Endodermal cell (in vitro differentiated cells): ENCODE measurements at places on chromosomes 1 and 21.

- peaks cover 6% of the 10 kb centered on the region for H3K36me3 ChIP-seq
- no peaks in the 10 kb centered on the region for H3K4me1 ChIP-seq
These were observed 3.6 kb upstream of the SPATC1L start for GRCh38 chr21:46187814-46188213.

DNA sequence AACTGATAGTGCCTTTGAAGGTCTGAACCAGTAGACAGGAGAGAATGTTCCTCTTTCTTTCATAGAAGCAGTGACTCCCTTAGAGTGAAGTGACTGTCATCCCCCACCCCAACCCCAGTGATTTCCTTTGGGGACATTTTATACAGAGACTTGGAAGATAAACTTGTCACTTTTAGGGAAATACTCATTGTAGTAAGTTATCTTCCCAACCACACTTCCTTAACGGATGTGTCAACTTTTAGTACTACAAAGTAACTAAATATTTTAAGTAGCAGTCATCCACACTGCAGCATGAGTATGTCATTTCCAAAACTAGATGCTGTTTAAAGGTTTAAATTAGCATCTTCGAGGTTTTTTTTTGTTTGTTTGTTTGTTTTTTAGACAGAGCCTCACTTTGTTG, 13.7 kb downstream of the LRRC8B start:
- H3K27me3 ChIP-seq, result no peaks in the 10 kb centered on the region
- peaks cover 5% of the 10 kb centered on the region for H3K4me1 ChIP-seq
- no peak overlapping the region for H3K4me3 ChIP-seq
- no peak overlapping the region for H3K27ac ChIP-seq
- no peak for DNase-seq

GRCh38 chr1:95956215-95956614, 722.2 kb downstream of the RWDD3 start:
- no peaks in the 10 kb centered on the region for H3K36me3 ChIP-seq
- DNase-seq, result no peak
- H3K4me1 ChIP-seq, result no peaks in the 10 kb centered on the region
- H3K4me3 ChIP-seq, result no peak overlapping the region

DNA sequence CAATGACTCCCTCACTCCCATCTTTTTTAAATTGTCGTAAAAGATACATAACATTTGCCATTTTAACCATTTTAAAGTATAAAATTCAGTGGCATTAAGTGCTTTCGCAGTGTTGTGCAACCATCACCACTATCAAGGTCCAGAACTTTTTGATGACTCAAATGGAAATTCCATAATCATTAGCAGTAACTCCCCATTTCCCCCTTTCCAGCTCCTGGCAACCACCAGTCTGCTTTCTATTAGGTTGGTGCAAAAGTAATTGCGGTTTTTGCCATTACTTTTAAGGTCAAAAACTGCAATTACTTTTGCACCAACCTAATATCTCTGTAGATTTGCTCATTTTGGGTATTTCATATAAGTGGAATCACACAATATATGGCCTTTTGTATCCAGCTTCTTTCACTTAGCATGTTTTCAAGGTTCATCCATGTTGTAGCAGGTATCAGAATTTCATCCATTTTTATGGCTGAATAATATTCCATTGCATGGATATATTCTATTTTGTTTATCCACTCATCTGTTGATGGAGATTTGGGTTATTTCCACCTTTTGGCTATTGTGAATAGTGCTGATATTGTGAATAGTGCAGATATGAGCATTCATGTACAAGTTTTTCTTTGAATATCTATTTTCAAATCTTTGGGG, 159.7 kb downstream of the HIVEP3 start:
- no peak overlapping the region for H3K4me3 ChIP-seq
- no peaks in the 10 kb centered on the region for H3K36me3 ChIP-seq
- no peak overlapping the region for H3K27ac ChIP-seq
- H3K27me3 ChIP-seq, result no peaks in the 10 kb centered on the region
- no peak for DNase-seq

DNA sequence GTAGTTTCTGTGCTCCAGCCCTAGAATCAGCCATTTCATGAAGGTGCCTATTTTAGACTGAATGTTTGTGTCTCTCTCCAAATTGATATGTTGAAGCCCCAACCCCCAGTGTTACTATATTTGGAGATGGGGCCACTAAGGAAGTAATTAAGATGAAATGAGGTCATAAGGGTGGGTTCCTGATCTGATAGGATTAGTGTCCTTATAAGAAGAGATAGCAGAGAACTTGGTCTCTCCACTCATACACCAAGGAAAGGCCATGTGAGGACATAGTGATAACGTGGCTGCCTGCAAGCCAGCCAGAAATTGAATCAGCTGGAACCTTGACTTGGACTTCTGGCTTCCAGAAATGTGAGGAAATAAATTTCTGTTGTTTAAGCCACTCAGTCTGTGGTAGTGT, 12.3 kb downstream of the RAVER2 start:
- DNase-seq, result no peak
- H3K27ac ChIP-seq, result no peak overlapping the region
- no peaks in the 10 kb centered on the region for H3K36me3 ChIP-seq

- peaks cover 2% of the 10 kb centered on the region for H3K4me1 ChIP-seq
- no peak for DNase-seq
- H3K27ac ChIP-seq, result no peak overlapping the region
- H3K4me3 ChIP-seq, result no peak overlapping the region
- H3K27me3 ChIP-seq, result no peaks in the 10 kb centered on the region
- no peaks in the 10 kb centered on the region for H3K36me3 ChIP-seq
These were observed 338.6 kb downstream of the TBX15 start for GRCh38 chr1:118649369-118650106.

- H3K36me3 ChIP-seq, result peaks cover 4% of the 10 kb centered on the region
- no peaks in the 10 kb centered on the region for H3K27me3 ChIP-seq
- no peak for DNase-seq
- H3K4me3 ChIP-seq, result no peak overlapping the region
- no peaks in the 10 kb centered on the region for H3K4me1 ChIP-seq
These were observed 137.0 kb downstream of the DENND1B start for GRCh38 chr1:197638316-197638715.

DNA sequence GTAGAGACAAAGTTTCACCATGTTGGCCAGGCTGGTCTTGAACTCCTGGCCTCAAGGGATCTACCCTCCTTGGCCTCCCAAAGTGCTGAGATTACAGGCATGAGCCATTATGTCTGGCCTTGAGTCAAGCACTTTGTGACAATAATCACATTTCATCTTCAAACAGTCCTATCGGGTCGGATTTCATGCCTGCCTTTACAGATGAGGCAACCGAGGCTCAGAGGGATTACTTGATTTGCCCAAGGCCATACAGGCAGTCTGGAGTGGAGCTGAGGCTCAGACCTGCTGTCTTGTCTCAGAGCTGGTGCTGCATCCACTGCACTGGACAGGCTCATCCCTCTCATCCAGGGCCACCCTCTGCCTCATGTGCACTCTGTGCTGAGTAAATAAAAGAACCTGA, 26.6 kb downstream of the FAM151A start:
- no peak for DNase-seq
- no peaks in the 10 kb centered on the region for H3K27me3 ChIP-seq
- no peak overlapping the region for H3K27ac ChIP-seq
- no peak overlapping the region for H3K4me3 ChIP-seq

GRCh38 chr1:151611288-151611790, 511 bp upstream of the SNX27 start:
- H3K4me3 ChIP-seq, result no peak overlapping the region
- no peak overlapping the region for H3K27ac ChIP-seq
- H3K36me3 ChIP-seq, result no peaks in the 10 kb centered on the region

- H3K27ac ChIP-seq, result no peak overlapping the region
- H3K27me3 ChIP-seq, result no peaks in the 10 kb centered on the region
- no peak overlapping the region for H3K4me3 ChIP-seq
- DNase-seq, result no peak
These were observed 45.8 kb downstream of the TENT5C start for GRCh38 chr1:117651616-117652015.

GRCh38 chr1:50742523-50742922, 217.5 kb downstream of the FAF1 start:
- peaks cover 4% of the 10 kb centered on the region for H3K4me1 ChIP-seq
- no peak overlapping the region for H3K4me3 ChIP-seq
- no peak for DNase-seq
- peaks cover 16% of the 10 kb centered on the region for H3K36me3 ChIP-seq
- no peaks in the 10 kb centered on the region for H3K27me3 ChIP-seq

DNA sequence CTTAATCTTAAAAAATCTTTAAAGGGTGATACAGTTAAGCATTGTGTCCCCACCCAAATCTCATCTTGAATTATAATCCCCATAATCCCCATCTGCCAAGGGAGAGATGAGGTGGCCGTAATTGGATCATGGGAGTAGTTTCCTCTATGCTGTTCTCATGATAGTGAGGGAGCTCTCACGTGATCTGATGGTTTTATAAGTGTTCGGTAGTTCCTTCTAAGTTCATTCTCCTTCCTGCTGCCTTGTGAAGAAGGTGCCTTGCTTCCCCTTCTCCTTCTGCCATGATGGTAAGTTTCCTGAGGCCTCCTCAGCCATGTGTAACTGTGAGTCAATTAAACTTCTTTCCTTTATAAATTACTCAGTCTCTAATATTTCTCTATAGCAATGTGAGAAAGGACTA, 10.7 kb downstream of the DHRS3 start:
- H3K4me1 ChIP-seq, result peaks cover 5% of the 10 kb centered on the region
- no peaks in the 10 kb centered on the region for H3K36me3 ChIP-seq
- H3K27ac ChIP-seq, result no peak overlapping the region
- H3K4me3 ChIP-seq, result peak overlapping the region; percentile 26
- no peak for DNase-seq

- no peak overlapping the region for H3K4me3 ChIP-seq
- no peaks in the 10 kb centered on the region for H3K4me1 ChIP-seq
- H3K27ac ChIP-seq, result no peak overlapping the region
- no peaks in the 10 kb centered on the region for H3K27me3 ChIP-seq
- no peak for DNase-seq
These were observed 10.8 kb upstream of the ASCL5 start for GRCh38 chr1:201137579-201138310.

GRCh38 chr21:44414291-44415072, 40.8 kb upstream of the LRRC3 start:
- no peaks in the 10 kb centered on the region for H3K4me1 ChIP-seq
- DNase-seq, result peak; percentile 42
- H3K36me3 ChIP-seq, result no peaks in the 10 kb centered on the region
- no peak overlapping the region for H3K4me3 ChIP-seq
- no peak overlapping the region for H3K27ac ChIP-seq

DNA sequence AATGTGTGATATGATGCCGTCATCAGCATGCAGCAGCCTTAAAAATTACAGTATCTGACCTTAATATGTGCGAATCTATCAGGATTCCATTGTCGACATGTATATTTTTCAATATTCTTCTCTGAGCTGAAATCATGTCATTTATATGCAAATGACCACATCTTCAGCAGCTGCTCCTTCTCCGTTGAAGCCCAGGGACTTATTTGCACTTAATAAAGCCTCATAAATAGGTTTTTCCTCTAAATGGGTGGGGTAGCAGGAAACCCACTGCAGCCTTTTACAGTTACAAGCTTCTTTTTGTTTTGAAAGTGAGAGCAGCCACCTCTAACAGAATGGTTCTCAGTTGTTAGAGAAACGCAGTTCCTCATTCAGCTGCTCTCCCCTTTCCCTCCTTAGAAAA, 178.8 kb upstream of the ZNF644 start:
- no peaks in the 10 kb centered on the region for H3K4me1 ChIP-seq
- no peaks in the 10 kb centered on the region for H3K27me3 ChIP-seq
- no peak overlapping the region for H3K4me3 ChIP-seq
- H3K27ac ChIP-seq, result no peak overlapping the region
- no peaks in the 10 kb centered on the region for H3K36me3 ChIP-seq

DNA sequence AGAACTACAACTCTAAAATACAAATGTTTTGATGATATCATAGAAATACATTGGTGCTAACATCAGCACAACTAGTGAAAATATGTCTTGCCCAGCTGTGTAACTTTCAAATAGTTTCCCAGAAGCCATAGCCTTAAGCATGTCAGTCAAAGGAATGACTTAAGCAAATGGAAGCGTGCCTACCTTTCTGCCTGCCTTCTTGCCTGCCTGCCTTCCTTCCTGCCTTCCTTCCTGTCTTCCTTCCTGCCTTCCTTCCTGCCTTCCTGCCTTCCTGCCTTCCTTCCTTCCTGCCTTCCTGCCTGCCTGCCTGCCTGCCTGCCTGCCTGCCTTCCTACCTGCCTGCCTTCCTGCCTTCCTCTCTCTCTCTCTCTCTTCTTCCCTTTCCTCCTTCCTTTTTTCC, 104.0 kb downstream of the PBX1 start:
- no peak overlapping the region for H3K4me3 ChIP-seq
- DNase-seq, result no peak
- H3K36me3 ChIP-seq, result no peaks in the 10 kb centered on the region
- H3K27ac ChIP-seq, result no peak overlapping the region

- peaks cover 10% of the 10 kb centered on the region for H3K4me1 ChIP-seq
- H3K36me3 ChIP-seq, result peaks cover 44% of the 10 kb centered on the region
- H3K27ac ChIP-seq, result no peak overlapping the region
These were observed 7.8 kb downstream of the F11R start for GRCh38 chr1:161013131-161013487.

DNA sequence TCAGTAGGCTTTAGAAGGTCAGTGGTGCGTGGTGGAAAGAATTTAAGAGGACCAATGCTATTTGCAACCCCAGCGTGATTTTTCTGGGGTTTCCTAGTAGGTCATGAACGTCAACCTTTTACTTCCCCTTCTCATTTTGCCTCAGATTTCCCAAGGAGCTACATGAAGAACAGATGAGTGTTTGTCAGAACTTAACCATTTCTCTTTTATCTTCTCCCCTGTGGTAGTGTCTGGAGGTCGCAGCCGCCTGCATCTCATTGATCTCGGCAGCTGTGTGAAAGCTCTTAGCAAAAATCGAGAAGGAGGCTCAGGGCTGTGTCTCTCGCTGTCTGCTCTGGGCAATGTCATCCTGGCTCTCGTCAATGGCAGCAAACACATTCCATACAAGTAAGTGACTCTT, 491.1 kb downstream of the KIF26B start:
- no peak overlapping the region for H3K27ac ChIP-seq
- no peak overlapping the region for H3K4me3 ChIP-seq
- peaks cover 14% of the 10 kb centered on the region for H3K36me3 ChIP-seq
- H3K4me1 ChIP-seq, result peaks cover 3% of the 10 kb centered on the region

GRCh38 chr1:160911441-160911840, 26.5 kb upstream of the ITLN1 start:
- H3K27me3 ChIP-seq, result no peaks in the 10 kb centered on the region
- DNase-seq, result peak; percentile 48

DNA sequence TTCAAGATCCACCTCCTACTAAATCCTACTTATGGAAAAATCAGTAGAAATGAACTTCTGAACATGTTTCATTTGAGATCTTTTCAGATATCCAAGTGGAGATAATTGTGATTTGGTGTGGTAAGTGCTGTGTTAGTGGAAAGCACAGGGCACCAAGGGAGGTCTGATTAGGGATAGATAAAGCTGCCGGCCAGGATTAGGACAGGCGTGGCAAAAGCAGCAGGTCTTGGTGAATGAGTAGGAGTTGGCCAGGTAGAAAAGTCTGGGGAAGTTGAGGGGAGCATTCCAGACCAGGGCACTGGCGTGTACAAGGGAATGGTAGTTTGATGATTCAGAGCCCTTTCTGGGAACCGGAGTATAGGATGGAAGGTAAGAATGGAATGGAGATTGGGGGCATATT, 47.8 kb downstream of the AZIN2 start:
- H3K4me1 ChIP-seq, result peaks cover 4% of the 10 kb centered on the region
- no peaks in the 10 kb centered on the region for H3K36me3 ChIP-seq
- H3K27me3 ChIP-seq, result no peaks in the 10 kb centered on the region
- no peak overlapping the region for H3K27ac ChIP-seq
- H3K4me3 ChIP-seq, result no peak overlapping the region

GRCh38 chr1:199282751-199283305, 644.0 kb downstream of the PTPRC start:
- H3K27me3 ChIP-seq, result no peaks in the 10 kb centered on the region
- no peaks in the 10 kb centered on the region for H3K4me1 ChIP-seq
- DNase-seq, result no peak
- no peaks in the 10 kb centered on the region for H3K36me3 ChIP-seq
- H3K4me3 ChIP-seq, result no peak overlapping the region

GRCh38 chr1:170864238-170864637, 71.1 kb upstream of the MROH9 start:
- H3K4me1 ChIP-seq, result no peaks in the 10 kb centered on the region
- H3K4me3 ChIP-seq, result no peak overlapping the region
- H3K27me3 ChIP-seq, result no peaks in the 10 kb centered on the region
- H3K27ac ChIP-seq, result no peak overlapping the region
- no peaks in the 10 kb centered on the region for H3K36me3 ChIP-seq
